Eye (tissue), 1 donor: ENCODE measurements at places on chromosomes 4 and X.

DNA sequence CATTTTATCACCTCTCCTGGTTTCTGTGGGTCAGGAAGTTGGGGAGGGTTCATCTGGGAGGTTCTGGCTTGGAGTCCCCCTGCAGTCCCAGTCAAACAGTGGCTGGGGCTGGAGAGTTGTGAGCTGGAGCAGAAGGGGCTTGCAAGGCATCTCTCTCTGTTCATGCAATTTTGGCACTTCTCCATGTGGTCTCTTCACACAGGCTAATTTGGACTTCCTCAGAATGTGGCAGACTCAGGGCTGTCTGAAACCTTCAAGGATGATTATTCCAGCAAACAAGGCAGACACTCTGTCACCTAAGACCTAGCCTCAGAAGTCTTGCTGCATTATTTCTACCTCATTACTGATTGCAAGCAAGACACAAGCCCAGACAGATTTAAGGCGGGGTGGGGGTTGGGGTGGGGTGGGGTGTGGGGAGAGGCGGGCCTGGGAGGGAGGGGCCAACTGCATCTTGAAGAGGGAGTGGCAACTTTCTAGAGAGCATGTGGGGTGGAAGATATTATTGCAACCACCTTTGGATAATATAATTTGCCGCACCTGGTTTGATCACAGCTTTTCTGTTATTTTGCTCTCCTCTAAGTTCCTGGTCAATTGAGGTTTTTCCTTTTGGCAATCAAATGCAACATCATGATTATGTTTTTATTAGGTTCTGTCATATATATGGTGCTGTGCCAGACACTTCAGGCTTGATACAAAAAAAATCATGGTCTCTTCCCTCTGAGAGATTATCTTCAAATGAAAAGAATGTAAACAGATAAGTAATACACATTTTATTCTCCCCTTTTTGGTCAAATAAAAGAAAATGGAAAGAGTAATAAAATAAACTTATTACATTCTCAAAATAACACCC lies 799.5 kb downstream of the RPA4 start:
- DNase-seq, result peak; percentile 9

DNA sequence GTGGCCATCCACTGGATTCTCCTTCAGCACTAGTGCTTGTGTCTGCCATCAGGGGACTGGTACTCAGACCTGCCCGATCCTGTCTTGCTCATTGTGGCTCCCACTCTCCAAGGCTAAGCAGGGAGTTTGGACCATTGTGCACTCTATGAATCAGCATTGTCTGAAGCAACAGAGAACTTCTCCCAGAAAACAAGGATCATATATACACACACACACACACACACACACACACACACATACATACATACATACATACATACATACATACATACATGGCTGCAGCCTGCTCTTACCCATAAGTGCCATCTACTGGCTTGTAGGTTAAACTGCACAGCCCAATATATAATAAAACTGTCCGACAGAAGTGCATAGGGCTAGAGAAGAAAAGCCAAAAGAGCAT lies 345.3 kb upstream of the LCORL start:
- DNase-seq, result peak; percentile 63

DNA sequence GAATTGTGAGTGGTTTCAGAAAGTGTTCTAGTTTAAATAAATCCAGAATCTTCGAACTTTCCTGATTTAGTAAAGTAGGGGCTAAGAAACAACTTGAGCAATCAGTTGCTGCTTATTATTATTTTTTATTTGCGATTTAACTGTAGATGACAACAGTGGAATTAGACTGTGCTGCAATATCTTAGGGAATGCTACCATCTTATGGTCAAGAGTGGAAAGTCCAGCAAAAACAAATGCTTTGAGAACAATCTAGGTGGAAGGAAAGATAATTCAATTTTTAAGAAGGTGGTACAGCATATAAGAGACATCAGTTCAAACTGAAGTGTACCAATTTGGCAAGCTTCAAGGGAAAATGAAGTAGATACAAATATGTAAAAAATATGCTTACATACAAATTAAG lies 73.3 kb downstream of the CYLC1 start:
- DNase-seq, result peak; percentile 11

GRCh38 chr4:149344436-149344835 lies 471.2 kb downstream of the IQCM start:
- DNase-seq, result no peak

GRCh38 chr4:177386278-177386815 lies 55.9 kb downstream of the AGA start:
- DNase-seq, result peak; percentile 88

DNA sequence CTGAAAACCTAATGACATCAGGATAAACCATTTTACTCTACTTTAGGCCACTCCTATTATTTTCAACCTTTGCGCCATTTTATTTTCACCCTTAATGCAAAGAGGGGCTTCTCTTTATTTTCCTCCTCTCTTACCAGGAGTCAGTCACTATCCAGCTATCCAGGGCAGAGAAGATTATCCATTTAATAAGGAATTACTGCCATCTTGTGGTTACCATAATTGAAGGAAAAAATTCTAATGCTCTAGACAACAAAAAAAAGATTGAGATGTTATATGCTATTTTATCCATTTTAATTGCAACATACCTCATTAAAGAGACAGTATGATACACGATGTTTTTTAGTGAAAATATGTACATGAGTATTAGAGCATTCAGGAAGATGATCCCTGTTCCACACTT lies 514.5 kb upstream of the FAM241A start:
- DNase-seq, result peak; percentile 77

DNA sequence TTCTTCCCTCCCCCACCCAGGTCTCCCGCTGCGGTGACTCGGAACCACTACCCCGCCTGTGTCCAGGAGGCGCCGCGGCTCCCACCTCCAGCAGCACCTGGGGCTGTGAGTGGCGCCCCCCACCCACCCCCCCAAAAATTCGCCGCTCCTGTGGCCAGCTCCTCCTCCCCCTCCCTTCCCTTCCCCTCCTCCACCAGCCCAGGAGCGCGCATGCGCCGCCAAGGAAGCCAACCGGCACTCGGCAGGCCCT lies 278 bp downstream of the CLOCK start:
- DNase-seq, result no peak

- no peak for DNase-seq
These were observed 21.2 kb downstream of the HERC3 start for GRCh38 chr4:88613417-88613875.

DNA sequence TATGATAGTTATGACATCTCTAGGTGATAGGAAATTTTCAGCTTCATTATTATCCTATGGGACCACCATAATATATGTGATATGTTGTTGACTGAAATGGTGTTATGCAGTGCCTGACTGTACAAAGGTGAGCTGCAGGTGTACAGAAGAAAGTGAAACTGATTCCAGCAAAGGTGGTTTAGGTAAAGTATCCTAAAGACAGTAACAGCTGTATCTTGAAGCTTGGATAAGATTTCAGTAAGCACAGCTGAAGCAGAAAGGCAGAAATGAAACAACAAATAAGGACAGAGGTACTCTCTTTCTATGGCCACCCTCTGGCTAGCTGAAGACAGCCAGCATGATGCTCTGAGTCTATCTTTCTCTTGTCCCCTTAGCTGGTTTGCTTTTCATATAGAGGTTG lies 30.0 kb upstream of the PGK1 start:
- DNase-seq, result no peak

- DNase-seq, result no peak
These were observed 169.7 kb downstream of the COL4A6 start for GRCh38 chrX:108268434-108269080.

GRCh38 chrX:71181558-71181909 lies 36.9 kb downstream of the NLGN3 start:
- DNase-seq, result no peak

- DNase-seq, result no peak
These were observed 546.5 kb upstream of the FAT1 start for GRCh38 chr4:187270154-187270553.

GRCh38 chr4:174135936-174136406 lies 147.5 kb downstream of the FBXO8 start:
- DNase-seq, result peak; percentile 78

- DNase-seq, result no peak
These were observed 24.7 kb upstream of the CXCL8 start for GRCh38 chr4:73715659-73716058.

- peak; percentile 22 for DNase-seq
These were observed 72.1 kb downstream of the HPGD start for GRCh38 chr4:174449944-174450785.

DNA sequence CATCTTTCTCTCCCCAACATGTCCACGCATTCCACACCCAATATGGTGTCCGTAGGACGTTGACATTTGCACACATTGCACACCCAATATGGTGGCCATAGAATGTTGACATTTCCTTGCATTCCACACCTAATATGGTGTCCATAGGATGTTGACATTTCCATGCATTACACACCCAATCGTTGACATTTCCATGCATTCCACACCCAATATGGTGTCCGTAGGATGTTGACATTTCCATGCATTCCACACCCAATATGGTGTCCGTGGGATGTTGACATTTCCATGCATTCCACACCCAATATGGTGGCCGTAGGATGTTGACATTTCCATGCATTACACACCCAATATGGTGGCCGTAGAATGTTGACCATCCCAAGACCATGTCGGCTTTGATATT lies 88.4 kb upstream of the SHOX start:
- no peak for DNase-seq

- no peak for DNase-seq
These were observed 18.4 kb upstream of the LDB2 start for GRCh38 chr4:16916719-16917337.

DNA sequence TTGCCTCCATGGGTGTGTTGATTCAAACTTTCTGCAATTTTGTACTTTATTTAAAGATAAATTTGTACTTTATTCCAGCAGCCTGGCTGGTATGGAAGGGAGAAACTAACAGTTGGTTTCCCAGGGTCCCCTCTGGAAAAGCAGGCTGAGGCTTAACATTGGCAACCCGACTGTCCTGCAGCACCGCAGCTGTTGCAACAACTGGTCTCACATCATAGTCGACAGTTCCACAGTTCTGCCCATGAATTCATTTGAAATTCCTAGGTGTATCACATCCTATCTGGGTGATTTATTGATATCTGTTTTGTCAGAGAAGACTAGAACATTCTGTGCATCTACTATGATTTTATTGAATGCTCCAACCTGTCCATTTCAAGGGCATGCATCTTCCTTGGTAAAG lies 98.8 kb upstream of the GATB start:
- DNase-seq, result no peak

DNA sequence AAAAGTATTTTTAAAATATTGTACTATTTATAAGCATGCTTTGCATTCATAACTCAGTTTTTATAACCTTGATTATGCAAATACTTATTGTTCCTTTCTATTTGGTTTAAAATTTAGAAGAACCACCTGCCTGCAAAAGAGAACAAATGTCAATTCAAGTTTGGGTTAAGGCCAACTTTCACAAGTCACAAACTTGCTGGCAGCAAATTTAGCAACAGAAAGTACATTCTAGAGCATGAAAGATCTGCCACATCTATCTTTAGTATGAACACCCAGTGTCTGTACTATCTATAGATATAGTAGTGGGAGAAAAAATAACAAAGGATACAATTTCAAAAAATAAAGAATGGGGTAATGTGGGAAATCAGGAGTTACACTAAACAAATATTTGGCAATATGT lies 1014.2 kb downstream of the C4orf33 start:
- no peak for DNase-seq

- DNase-seq, result no peak
These were observed 206.0 kb downstream of the BCOR start for GRCh38 chrX:39891781-39892180.

- no peak for DNase-seq
These were observed 352.6 kb downstream of the NR3C2 start for GRCh38 chr4:148089624-148090023.

DNA sequence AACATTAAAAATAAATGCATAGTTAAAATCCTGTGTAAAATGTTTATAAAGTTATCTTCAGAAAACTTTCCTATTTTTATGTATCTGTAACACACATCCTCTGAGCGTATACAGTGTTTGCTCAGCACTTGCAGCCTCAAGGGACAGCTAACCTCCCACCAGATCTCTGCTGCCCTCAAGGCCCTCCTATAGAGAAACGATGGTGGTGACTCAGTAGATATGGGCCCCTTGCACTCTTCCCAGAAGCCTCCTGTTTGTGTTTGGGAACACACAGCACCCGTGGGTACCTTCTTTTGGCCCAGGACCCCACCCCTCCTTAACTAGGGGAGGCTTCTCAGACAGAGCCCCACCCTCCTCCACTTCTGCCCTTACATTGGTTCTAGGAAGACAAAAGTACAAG lies 26.7 kb downstream of the PJA1 start:
- DNase-seq, result no peak

- peak; percentile 96 for DNase-seq
These were observed at the start of gene MID1IP1 for GRCh38 chrX:38800981-38801845. Gene MID1IP1, plus strand, starts transcription at chrX:38801459. Its CDS starts 3,488 bp downstream, at chrX:38804947.

DNA sequence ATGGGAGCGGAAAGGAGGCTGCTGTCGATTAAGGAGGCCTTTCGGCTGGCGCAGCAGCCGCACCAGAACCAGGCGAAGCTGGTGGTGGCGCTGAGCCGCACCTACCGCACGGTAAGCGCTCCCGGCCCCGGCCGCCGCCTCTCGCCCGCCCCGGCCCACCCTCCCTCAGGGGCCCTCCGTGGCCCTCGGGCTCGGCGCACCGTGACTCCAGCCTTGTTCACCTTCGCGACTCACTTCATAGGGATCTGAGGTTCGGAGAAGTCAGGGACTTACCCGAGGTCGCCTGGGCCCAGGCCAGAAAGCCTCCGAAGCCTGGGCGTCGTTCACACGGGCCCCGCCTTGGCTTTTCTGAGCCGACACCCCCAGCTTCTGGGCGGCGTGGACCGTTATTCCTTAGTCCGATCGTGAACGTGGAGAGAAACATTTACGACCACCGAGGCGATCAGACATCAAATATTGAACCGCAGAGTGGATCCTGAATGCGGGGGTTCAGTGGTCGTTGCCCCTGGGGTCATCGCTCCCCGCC lies 362 bp downstream of the NCAPG start:
- DNase-seq, result no peak

DNA sequence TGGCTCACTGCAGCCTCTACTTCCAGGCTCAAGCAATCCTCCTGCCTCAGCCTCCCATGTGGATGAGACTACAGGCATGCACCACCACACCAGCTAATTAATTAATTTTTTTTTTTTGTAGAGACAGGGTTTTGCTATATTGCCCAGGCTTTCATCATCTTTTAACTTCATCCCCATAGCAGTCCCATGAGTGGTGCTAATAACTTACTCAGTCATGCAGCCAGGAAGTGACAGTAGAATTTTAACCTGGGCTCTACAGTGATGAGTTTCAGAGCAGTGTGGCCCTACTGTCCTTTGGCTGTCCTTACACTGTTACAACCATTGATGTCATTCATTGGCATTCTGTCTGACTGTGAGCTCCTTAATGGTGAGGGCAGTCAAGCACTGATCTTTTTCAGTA lies 3.9 kb upstream of the OCIAD2 start:
- DNase-seq, result no peak

DNA sequence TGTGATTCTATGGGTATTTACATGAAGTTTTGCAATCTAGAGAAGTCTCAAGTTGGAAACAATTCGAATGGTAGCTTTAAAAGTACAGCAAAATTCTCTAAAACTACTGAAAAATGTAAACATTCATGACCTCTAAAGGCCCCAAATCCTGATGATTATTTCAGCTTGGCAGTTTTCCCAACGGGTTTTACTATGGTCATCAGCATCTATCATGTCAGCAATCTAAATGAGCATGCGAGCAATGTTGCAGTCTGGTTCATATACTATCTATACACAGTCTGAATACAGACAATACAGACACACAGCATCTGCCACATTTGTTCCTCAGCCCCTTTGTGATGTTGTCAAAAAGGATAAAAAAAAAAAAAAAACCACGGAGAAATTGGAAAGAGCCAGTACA lies 790.3 kb upstream of the HTR2C start:
- peak; percentile 33 for DNase-seq

- DNase-seq, result no peak
These were observed 28.9 kb upstream of the LRBA start for GRCh38 chr4:151043803-151044515.
